ENCODE measurements at places on chromosomes 1 and 21.

DNA sequence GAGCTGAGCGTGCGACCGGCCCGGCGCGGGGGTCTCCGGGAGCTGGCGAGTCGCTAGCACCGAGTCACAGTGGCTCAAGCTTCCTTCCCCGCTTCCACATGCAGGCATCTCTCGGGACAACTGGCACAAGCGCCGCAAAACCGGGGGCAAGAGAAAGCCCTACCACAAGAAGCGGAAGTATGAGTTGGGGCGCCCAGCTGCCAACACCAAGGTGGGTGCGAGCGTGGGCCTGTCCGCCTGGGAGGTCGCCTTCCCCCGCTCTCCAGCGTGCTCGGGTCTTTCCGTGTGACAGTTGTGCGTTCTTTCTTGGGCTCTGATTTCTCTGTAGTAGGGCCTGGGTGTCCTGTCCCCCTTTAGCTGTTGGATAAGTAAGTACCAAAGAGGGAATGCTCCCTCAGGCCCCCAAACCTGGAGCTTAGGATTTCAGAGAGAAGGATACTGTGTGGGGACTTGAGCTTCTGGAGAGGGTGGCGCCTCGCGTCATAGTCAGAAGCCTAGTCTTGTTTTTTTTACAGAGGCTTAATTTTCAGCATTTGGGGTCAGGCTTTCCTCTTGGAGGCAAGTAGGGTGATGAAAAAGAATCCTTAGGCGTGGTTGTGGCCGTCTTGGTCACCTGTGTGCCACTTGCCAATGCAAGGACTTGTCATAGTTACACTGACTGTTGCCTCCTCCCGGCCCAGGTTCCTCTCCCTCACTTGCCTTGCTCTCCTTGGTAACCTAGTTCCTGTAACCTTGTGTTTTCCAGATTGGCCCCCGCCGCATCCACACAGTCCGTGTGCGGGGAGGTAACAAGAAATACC lies 790 bp downstream of the RPS8 start:
- DNase-seq = no peak

DNA sequence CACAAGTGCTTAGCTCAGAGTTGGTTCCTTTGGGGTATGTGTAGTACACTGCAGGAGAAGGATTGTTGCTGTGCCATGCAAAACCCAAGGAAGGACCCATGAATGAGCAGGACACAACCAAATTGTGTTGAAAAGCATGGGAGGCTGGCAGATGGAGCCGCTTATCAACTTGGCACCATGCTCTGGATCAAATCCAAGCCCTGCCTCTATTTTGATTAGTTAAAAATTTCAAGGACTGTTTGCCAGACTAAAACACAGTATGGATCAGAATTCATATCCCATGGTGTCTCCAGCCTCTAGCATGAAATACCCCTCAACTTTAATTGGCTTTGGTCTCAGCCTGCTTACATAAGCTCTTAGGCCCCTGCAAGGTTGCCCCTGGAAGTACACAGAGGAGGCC lies 27.8 kb downstream of the CCDC185 start:
- DNase-seq = no peak

DNA sequence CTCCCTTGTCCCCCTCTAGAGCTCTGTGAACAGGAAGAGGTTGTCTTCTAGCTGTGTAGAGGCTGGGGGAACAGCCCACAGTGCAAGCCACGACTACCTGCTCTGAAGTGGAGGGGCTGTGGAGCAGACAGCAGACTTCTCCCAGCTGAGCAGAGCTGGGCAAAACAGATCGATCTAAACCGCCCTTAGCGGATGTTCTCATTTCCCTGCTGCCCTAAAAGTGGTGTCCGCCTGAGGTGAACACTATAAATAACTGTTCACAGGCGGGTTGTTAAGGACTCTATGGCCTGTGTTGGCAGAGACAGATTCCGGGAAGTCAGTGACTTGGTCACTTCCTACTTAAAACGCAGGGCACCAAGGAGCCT lies 203.2 kb downstream of the RHOU start:
- no peak for DNase-seq

- DNase-seq = no peak
These were observed 39.3 kb upstream of the RGS4 start for GRCh38 chr1:163029901-163030300.

- DNase-seq = no peak
These were observed 7.7 kb downstream of the POU3F1 start for GRCh38 chr1:38038861-38039260.

DNA sequence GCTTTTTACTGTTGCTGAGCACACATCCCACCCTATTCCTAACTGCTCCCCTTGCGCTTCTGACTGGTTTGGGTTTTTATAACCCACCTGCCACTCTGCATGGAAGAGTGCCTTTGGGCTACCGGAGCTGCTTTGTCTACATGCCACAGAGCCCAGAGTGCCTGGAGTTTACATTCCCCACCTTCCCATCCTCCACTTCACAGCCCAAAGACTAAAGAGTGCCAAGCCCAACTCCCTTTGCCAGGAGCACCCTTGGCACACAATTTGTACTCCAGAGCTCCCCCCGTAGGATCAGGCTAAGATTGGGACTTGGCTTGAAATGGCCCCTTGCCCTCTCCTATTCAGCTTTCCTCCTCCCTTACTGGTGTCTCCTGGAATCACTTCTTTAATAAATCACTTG lies 63.3 kb downstream of the LHX9 start:
- DNase-seq = no peak

DNA sequence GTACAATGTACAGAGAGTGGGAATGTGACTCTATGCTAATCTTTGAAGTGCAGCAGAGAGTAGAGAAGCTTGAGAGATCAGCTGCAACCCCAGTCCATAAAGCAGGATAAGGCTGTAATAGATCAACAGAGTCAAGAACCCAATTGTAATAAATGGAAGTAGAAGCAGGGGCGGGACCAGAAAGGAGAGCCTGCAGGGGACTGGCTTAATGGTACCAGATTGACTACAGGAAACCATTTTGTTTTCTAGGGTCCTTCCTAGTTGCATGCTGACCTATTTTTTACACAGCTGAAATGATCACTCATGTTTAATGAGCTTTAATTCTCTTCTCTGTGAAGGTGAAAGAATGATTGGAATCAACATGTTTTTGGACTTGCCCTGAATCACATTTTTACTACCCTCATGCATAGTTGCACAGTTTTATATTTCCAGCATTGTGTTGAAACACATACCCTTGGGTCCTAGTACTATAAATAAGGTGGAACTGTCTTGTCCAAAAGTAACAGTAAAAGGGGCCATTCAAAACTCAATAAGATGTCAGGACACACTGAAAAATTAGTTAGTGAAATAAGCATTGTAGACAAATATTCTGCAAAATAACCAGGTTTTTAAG lies 69.8 kb downstream of the GPR88 start:
- DNase-seq = no peak

GRCh38 chr1:17540255-17541001 lies 930 bp downstream of the ARHGEF10L start:
- DNase-seq = no peak

GRCh38 chr1:237282208-237282783 lies 240.3 kb downstream of the RYR2 start:
- no peak for DNase-seq

DNA sequence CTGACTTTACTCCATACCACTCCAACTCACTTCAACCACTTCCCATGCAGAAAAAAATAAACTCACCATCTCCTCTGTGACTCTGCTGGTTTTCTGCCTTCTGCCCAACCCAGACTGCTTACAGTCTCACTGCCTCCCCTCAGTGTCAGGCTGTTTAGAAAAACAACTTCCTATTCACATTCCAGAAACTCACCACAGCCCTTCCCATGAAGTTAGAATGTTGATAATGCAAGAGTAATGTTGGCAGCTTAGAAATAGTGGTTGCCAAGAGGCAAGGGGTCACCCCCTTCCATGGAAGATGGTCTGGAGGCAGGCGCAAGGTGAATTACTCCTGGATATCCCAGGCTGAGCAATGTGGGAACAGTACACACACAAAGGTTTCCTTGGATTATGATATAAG lies at the start of gene SELP:
Gene SELP, minus strand, starts transcription at position 119 of the 400 bp plus-strand sequence. Its CDS starts 50 bp downstream, at position 69.
- DNase-seq = no peak

- no peak for DNase-seq
These were observed 172.4 kb downstream of the NEGR1 start for GRCh38 chr1:72109916-72110315.

- DNase-seq = no peak
These were observed 50.9 kb upstream of the TRABD2B start for GRCh38 chr1:48048064-48048463.

DNA sequence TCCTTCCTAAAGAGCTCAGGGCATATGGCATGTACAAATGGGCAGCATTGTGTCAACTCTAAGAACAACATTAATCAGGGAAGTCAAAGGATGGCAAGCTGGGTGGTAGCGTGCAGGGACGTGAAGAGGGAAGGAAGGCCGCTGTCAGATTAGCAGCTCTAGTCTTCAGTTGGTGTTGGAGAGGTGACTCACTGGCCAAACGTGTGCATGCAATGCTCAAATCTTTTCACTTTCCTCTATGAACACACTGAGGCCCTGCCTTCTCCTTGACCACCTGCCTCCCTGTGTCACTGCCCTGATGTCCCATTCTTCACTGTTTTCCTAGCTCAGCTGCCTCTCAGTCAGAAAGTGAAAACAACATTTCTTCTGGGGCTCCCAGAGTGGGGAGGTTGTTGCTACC lies 5.9 kb upstream of the PIGR start:
- no peak for DNase-seq

DNA sequence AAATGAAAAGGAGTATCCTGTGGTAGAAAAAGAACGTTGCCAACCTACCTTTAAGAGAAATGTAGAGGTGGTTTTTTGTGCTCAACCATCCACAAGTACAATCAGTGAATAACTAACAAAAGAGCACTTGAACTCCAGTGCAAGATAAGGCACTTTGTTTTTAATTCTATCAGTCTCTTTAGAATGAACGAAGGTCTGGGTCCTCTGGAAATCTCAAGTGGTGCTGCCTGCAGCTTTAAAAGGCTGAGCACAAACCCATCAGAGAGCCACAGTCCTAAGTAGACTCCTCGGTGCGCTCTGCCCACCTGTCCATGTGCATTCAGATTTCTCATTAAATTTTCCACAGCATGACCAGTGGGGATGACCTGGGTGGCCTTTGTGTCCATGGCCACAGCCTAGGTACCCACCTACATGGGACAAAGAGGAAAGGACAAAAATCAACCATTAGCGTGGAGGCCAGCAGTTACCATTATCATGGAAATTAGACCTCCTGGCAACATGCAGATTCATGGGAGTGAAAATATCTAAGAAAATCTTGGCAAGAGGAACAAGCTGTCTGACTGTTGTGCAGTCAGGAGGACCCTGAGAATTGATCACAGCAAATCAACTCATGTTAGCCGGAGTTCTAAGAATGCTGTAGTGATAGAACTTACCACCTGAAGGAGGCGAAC lies 9.4 kb downstream of the TRIM45 start:
- DNase-seq = no peak

DNA sequence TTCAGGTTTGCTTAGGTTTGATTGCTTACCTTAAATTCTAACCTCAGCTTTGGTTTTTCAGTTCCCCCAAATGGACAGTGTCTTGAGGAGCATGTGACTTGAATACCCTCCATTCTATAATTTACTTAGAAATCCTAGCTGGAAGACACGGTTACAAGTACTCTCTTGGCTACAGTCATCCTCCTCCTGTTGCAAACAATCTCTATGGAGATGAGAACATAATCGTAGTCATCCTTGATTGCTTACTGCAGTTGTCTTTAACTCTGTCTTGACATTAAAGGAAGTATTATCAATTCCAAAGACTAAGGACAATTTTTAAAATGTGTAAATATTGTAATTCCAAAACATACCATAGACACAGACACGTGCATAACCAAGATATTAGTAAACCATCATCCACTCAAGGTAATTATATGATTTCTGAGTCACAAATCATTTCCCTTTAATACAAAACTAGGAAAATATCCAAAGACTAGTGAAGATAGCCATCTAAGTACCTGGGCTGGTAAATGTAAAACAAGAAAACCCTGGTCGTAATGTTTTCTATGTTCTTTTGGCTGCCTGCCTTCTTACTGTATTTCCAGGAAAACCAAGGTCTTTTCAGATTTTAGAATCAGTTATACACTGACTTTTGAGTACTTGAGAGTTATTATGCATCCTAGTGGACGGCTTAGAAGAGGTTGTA lies 149.9 kb downstream of the CHRM3 start:
- DNase-seq = no peak

- DNase-seq = no peak
These were observed 50.9 kb upstream of the USP1 start for GRCh38 chr1:62385923-62386322.

DNA sequence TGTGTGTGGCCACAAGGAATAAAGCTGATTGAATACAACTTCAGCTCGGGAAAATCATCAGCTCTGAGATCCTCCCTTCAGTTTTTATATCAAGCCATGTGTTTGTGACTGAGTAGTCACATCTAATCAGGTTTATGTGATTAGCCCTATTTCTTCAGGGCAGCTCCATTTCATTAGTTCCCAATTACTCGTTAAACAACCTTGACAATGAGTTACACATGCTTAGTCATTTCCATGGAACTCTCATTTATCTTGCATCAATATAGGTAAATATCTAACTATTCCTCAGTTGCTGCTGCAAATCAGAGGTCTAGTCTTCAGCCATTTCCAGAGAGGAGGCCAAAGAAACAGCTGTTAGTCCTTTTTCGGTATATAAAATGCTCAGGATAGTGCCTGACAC lies 16.3 kb downstream of the CRB1 start:
- DNase-seq = no peak

- DNase-seq = no peak
These were observed 44.6 kb downstream of the TBCE start for GRCh38 chr1:235411489-235412486.

DNA sequence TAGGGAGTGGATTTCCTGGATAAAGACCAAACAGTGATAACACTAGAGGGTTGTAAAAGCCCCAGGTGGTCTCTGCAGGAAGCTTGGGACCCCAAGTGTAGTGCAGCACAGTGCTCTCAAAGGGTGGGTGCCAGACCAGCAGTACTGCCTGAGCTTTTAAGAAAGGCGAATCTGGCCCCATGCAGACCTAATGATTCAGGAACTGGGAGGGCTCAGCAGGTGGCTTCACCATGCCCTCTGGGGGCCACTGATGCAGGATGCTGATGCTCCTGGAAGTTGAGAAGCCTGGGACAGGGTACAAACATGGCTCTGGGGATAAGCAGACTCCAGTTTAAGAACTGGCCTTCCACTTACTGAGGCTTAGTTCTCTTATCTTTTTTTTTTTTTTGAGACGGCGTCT lies 29.1 kb upstream of the NEK2 start:
- no peak for DNase-seq
